ENCODE measurements at places on chromosomes 2 and 18.
A peak's percentile ranks its signal among the peaks of the same experiment; 100 is the strongest.

- no peak for DNase-seq
These were observed 22.1 kb downstream of the PTRHD1 start for GRCh38 chr2:24771061-24771460.

DNA sequence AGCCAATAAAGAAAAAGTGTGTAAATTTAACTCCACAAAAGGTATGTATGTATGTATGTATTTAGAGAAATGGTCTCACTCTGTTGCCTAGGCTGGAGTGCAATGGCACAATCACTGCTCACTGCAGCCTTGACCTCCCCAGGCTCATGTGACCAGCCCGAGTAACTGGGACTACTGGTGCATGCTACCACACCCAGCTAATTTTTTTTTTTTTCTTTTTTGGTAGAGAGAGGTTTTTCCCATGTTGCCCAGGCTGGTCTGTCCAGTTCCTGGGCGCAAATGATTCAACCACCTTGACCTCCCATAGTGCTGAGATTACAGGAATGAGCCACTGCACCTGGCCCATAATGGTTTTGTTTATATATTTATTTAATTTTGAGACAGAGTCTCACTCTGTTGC, 67.1 kb downstream of the CERKL start:
- DNase-seq, result no peak

- no peak for DNase-seq
These were observed 187.9 kb upstream of the ZEB2 start for GRCh38 chr2:144707736-144708326.

DNA sequence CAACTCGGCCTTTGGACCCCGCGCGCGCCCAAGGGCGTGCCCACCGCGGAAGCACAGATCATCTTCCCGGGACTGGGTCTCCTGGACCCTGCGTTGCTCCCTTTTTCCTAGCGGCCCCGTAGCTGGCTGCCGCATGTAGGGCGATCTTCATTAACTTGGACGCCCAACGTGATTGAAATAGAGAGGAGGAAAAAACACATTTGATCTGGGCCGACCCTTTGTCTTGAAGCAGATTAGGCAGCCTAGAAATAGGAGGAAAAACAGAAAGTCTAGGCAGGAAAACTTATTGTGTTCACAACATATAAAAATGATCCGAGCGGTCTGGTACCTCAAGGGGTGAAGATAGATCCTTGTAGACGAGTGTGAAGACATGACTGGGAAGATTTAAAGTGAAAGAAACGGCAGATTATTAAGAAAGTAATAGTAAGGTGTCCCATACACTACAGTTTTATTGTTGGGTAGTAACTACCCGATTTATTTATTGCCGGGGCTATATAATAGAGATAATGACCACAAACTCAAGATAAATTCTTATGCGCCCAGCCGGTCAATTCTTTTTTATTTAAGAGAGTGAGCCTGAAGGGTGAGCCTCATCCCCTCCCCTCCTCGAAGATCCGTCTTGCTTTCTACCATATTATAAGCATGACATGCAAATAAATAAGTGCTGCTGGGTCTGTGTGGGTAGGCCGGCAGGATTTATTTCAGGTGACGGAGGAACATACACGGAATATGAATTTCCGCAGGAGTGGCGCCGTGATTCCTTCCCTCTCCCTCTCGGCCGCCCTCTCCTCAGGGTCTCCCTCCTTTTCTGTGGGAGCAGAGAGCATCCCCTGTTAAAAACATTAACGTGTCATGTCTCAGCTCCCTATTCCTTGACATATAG, 147.4 kb downstream of the MEIS1 start:
- DNase-seq, result no peak

GRCh38 chr18:60047556-60047955, 147.8 kb downstream of the PMAIP1 start:
- DNase-seq, result no peak

GRCh38 chr18:74360852-74361655, 45.4 kb downstream of the C18orf63 start:
- no peak for DNase-seq

DNA sequence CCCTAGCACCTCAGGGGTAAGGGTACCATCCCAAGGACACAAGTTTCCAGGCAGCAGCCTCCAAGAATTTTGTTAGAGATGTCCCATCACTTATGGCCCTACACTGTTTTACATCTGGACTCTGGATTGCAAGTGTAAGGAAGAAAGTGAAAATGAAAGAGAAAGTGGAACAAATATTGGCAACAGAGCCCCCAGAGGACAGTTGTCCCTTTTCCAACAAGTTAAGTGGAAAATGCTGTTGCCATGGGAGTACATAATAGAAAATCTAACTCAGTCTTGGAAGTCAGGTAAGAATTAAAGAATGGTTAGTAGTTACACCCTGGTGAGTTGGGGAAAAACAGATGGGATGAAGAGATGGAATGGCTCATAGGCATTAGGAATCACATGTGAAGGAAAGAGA, 50.6 kb downstream of the TTC21B start:
- DNase-seq, result no peak

- no peak for DNase-seq
These were observed 75.2 kb downstream of the SOWAHC start for GRCh38 chr2:109689182-109689930.

GRCh38 chr2:39466311-39466710, 29.2 kb upstream of the MAP4K3 start:
- no peak for DNase-seq

DNA sequence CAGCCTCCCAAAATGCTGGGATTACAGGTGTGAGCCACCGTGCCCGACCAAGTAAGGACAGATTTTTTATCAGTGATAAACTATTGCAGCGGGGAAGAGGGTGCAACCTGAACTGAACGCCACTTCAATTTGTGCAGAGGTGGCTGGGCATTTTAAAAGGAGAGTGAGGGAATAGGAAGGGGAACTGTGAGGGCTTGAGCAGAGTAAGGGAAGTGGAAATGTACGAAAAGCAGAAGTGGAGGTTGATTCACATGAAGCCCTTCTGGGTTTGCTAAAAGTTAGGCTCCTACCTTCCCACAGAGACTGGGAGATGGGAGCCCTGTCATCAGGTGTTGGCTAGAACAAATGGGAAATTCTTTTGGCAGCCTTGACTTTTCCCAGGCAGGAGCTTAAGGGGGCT, 6.1 kb downstream of the STK11IP start:
- DNase-seq, result no peak

DNA sequence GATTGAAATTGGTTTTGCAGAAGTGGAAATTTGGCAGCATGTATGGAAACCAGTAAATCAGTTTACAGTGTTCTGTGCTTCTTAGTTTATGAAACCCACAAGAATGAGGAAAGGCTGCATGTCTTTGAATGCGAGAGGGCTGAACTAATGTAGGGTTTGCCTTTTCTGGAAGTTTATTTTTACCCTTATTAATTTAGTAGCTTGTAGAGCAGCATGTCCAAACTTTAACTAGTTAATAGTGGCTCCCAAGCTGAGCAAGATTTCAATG, 50.4 kb downstream of the LDLRAD4 start:
- no peak for DNase-seq

- DNase-seq, result no peak
These were observed 54.6 kb downstream of the AAK1 start for GRCh38 chr2:69588945-69589344.

GRCh38 chr18:60935041-60935910, 398.0 kb upstream of the CDH20 start:
- no peak for DNase-seq

GRCh38 chr18:48864876-48865275, 85.9 kb downstream of the SMAD7 start:
- DNase-seq, result no peak

DNA sequence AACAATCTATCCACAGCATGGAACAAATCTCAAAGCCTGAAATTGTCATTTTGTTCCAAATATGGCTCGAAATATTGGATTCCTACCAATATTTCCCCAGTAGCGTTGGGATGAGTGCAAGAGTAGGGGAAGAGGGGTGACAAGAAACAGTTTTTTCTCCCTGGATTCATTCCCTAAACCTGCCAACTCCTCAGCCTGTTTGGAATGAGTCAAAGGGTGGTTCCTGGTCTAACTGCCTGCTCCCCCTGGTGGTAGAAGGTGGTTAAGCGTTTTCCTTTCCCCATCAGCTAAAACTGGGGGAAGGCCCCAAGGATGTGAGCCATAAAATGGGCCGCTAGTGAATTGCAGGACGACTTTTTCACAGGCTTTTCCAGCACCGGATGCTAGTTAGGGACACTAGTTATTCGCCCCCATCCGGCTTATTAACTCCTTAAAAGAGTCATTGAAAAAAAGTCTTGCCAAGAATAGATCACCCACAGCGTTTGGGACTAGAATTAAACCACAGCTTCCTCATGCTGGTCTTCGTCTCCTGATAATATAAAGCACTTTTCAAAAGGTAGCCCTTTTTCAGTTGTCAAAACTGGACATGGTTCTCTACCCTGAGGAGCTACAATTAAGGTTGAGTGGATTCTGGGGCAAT, 72.5 kb downstream of the DHRS9 start:
- peak; percentile 31 for DNase-seq

DNA sequence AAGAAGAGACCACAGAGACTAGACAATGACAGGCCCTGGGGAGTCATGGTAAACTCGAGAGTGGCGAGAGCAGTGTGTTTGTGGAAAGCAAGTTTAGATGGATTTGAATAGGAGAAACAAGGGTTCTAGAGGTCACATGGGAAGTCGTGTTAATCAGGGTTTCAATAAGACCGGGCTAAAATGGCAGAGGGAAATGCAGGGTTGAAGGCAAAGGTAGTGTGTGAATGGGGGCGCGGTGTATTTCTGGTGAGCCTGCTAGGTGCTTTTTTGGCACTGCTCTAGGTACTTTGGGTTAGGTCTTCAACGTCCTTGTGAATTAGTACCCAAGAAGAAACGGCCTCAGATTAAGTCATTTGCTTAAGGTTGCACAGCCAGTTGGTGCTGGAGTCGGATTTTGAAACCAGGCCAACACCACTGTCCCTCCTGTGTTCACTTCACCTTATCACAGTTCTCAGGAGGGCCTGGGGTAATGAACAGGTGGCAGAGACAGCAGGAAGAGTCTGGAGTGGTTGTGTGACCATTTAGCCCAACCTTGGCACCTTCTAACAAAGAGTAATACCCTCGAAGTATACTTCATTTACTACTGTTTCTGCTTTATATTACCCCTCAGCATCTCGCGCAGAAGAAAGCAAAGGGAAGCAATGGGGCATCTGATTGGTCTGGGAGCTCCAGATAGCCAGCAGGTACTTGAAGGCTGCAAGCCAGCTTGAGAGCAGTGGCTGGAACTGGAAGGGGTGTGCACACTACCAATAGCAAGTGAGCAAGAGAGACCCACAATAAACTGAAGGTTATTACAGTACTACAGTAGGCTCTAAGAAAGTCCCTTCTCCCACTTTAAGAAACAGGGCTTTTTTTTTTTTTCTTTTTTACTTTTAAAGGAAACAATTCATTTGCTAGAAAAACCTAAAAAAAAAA, 33.4 kb upstream of the GAREM2 start:
- DNase-seq, result no peak

DNA sequence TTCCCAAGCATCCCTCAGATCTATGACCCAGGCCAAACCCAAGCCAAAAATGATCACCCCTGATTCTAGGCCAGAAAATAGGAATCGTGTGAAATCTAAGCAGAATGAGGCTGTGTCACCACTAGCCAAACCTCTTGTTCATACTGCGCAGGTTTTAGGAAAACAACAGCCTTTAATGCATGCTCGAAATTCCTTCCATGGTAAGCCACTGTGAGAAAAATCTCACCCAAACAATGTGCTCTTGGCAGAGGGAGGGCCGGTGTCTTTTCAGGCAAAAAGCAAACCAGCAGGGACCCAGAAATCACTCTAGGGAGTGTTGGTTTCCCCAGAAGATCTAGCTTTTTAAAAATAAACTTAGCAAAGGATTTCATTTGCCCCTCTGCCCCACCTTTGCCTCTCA, 71.2 kb upstream of the FOSL2 start:
- DNase-seq, result no peak

GRCh38 chr2:20641123-20641985, 9.5 kb downstream of the HS1BP3 start:
- DNase-seq, result no peak

GRCh38 chr18:54608028-54608642, 17.1 kb downstream of the DYNAP start:
- DNase-seq, result no peak

GRCh38 chr18:45050712-45051601, 370.3 kb downstream of the SETBP1 start:
- no peak for DNase-seq

GRCh38 chr2:160522951-160523710, 29.5 kb upstream of the RBMS1 start:
- DNase-seq, result no peak

GRCh38 chr2:53998834-53999233, 28.0 kb upstream of the PSME4 start:
- DNase-seq, result no peak

DNA sequence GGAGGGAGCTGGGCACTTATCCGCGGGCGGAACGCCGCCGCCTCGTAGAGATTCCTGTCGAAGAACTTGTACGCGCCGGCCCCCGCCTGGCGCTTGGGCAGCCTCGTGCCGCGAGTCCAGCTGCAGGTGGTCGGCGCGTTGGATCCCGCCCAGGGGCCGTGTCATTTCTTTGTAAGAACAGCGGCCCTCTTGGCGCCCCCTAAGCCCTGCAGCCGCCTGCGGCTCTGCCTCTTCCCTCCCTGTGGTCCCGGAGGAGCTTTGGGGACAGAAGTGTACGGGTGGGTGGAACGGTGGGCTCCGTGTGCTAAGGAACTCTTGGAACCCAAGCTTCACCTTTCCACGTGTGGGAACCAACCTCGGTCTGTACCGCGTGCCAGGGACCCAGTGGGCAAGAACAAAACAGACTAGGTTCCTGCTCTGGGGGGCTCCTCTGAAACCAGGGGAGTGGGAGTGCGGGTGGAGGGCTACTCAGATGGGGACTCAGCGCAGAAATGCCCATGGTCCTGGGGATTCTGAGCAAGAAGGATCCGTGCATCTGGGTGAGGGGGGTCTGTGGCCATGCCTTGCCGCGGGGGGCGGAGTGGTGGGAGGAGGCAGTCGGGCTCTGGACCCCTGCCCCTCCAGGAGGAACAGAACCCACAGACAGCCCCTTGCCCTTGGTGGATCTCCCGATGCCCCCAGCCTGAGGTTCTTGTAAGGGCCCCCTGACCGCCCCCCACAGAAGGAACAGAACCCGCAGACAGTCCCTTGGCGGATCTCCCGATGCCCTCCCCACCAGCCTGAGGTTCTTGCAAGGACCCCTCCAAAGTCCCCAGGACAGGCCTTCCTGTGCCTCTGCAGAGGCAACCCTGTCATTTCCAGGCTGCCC, 1.5 kb downstream of the GPC1 start:
- DNase-seq, result no peak

DNA sequence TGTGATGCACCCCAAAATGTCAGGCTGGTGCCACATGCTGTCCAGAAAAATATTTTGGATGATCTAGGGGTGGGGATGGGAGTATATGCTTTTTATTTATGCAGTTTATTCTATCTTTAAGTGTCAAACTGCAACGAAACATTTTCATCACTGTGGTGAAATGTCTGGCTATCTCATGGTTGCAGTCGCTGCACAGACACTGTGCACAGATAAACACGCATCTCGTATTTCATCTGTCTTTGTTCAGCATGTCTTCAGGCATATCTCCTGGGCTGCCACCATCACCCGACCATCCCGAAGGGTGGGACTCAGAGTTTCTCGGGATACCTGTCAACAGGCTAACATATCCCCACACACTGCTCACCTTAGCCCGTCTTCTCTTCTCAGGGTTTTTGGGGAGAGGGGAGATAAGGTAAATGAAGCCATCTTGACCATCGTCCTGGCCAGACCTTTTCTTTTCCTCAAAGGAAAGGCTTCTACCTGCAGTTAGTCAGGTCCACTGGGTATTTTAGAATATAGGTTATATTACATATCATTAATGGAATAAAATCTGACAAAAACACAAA, 80.7 kb upstream of the NABP1 start:
- no peak for DNase-seq
